Left ventricle myocardium superior (tissue), 1 donor: ENCODE measurements at places on chromosomes 4 and X. TPM values are rescaled to one million over a fixed set of nuclear protein-coding genes. Genes with fewer than 3 reads are reported as not detected.

Gene ITGB1BP2
- 88.6 TPM for total RNA-seq

Gene MAGEA4
- total RNA-seq: not detected

Gene GPC3
- total RNA-seq: 4.2 TPM

Gene PLP1
- 9.4 TPM for total RNA-seq

Gene FRMPD4
- total RNA-seq: 0.99 TPM

Gene NPY5R
- total RNA-seq: not detected

Gene CORIN
- 96.8 TPM for total RNA-seq

Gene IL15
- total RNA-seq: 1.7 TPM

Gene ARHGAP36
- total RNA-seq: not detected

Gene TRIM61
- 2.4 TPM for total RNA-seq

Gene TLL1
- 0.74 TPM for total RNA-seq

- no peak for DNase-seq
Observed at GRCh38 chr4:14892563-14892962, 109.7 kb upstream of the CPEB2 start.

DNA sequence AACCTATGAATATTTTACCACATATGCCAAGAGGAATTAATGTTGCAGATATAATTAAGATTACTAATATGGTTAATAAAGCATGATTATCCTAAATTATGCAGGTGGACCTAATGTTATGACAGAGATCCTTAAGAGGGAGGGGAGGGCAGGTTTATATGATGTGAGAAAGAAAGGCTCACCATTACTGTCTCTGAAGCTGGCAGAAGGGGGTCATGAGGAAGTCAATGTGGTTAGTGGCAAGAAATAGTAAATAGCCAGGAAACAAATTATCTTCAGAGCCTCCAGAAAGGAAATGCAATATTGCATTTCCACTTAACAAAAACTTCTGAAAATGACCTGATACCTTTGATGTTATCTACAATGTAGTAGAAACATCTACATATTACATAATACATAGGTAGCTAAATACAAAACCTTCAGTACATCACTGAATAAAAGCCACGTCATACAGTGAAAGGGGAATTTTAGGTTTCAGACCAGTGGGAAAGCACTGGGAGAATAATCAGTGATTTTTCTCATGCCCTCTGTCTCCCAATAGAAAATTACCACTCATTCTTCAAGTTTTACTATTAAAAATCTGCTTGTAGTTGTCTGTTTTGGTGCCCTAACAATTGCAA, 609.2 kb downstream of the SPOCK3 start:
- no peak for DNase-seq

DNA sequence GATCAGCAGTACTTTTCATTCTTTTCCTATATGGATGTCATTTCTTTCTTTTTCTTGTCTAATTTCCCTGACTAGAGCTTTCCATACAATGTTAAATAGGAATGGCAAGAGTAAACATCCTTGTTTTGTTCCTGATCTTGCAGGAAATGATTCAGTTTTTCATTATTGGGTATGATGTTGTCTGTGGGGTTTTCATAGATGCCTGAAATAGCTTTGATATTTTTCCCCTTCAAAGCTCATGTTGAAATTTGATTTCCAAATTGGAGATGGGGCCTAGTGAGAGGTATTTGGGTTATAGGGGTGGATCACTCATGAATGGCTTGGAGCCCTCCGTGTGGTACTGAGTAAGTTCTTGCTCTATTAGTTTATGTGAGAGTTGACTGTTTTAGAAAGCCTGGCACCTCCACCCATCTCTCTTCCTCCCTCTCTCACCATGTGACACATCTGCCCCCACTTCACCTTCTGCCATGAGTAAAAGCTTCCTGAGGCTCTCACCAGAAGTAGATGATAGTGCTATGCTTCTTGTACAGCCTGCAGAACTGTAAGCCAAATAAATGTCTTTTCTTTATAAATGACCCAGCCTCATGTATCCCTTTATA, 22.3 kb upstream of the VSIG1 start:
- DNase-seq: no peak

DNA sequence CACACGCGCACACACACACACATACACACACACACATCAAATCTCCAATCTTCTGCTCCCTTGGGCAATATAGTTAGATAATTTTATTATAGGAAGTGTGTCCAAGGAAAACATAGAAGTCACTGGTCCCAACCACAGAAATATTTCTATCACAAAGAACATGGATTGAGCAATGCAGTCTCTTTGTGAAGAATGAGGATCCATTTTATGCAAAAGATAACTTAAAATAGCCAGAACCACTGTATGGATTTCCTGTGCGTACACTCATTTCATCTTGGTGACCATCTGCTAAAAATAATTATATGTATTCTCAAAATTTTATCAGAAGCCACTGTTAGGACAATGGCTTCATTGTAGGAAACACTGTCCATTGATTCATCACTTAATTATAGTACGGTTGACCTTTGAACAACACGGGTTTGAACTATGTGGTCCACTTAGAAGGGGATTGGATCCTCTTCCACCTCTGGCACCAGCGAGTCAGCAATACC, 169.6 kb upstream of the MXRA5 start:
- no peak for DNase-seq

GRCh38 chr4:107733431-107733925, 13.4 kb upstream of the PAPSS1 start:
- no peak for DNase-seq

DNA sequence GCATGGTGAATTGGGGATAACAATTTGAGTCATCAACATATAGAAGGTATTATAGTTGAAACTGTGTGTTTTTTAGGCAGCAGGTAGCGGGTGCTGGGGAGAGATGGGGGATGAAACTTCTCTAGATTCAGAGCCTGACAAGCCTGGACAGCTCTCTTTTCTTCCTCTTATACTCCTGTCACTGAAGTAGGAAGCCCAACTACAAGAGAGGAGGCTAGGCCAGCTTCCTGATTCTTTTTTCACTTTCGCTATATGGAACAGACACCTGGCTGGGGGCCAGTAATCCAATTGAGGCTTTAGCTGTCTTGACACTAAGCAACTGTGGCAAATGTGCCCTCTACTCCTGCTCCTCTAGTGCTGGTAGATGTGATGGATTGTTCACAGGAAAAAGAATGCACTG, 69.2 kb downstream of the PHKA1 start:
- no peak for DNase-seq

DNA sequence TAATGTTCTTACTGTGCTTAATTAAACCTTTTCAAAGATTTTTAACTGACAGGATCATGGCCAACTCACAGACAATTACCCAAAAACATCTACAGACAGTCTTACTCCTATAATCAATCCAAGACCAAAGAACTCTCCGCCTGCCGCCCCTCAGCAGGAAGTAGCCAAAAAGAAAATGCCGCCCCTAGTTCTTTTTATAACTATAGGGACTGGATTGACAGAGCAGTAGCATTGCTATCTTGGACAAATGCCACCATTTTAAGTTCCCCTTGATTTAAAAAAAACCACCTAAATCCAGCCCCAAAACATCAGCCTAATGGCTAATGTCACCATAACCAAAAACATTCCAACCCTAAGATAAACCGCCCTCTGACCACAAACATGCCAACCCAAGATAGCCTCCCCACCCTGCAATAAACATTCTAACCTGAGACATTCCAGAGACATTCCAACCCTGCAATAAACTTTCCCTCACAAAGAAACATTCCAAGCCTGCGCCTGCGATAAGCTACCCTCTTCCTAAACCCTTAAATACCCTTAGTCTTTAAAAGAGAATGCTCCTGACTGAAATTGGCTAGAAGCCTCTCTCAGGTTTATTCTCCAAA, 77.0 kb downstream of the COQ2 start:
- DNase-seq: no peak

DNA sequence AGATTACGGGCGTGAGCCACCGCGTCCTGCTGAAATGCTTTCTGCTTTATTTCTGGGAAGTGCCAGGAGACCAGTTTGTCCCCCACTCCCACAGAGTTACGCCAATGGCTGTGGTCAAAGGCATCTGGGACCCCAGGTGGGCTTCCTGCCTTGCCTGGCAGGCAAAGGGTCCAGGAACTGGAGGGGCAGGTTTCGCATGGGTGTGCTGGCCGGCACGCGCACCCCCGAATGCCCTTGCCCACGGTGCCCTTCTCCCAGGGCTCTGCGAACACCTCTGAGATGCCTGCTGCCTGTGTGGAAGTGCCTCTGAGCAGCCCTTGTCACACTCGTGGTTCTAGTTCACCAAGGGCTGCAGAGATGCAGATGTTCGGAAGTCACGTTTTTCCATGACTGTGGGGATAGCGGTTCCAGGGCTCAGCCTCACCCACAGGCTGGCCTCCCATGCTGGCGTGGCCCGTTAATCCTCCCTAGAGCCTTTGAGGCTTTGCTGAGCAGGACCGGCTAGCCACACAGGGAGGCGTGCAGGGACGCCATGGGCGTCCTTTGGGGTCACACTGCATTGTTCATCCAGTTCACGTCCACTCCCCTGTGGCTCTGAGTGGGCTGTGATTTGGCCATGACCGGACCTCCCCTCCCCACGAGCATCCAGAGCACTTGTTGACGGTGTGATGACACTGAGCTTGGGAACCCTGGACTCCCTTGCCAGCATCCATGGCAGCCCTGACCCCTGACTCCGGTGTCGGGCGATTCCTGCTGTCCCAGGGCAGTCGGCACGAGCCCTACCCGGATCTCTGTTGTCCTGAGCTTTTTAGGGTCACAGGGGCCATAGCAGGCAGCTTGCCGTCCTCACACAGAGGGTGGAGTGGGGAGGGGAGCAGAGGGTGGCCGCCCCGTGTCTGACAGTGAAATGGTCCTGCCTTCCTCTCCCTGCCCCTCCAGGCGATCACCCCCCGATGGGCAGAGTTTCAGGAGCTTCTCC, 12.7 kb upstream of the ADD1 start:
- peak; percentile 18 for DNase-seq

DNA sequence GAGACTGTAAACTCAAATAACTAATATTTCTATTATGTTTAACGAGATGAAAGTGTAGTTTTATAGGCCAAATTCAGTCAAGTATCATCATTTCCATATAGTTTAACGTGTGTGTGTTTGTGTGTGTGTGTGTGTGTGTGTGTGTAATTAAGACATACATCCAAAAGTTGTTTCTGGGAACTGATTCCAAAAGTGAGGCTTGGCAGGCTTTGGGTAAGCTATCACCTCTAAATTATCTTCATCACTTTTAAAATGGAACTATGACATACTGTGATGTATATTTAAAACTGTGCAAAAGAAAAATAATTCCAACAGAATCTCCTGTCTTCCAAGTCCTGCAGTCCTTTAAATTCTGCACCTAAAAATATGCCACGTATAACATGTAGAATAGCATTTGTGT, 19.1 kb upstream of the SLC25A4 start:
- no peak for DNase-seq

DNA sequence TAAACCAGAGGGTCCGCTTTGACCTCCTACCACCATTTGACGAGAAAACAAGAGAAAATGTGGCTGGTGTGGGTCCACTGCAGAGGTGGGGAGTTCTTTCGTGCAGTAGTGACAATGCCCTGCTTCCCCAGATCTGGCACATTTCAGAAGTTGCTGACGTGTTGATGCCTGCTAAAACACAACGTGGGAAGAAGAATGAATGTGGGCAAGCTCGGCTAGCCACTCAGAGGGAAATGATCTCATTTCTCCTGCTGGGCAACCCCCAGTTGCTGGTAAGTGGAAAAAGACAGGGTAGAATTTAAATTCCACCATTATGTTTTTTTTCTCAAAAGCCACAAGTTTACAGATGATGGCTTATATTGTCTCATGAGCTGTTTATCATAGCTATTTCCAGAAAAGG, 77.9 kb downstream of the LUZP4 start:
- DNase-seq: no peak

- DNase-seq: no peak
Observed at GRCh38 chrX:132533409-132533808, 44.6 kb upstream of the MBNL3 start.

- DNase-seq: peak; percentile 74
Observed at GRCh38 chr4:112704991-112705845, 68.3 kb downstream of the LARP7 start.

DNA sequence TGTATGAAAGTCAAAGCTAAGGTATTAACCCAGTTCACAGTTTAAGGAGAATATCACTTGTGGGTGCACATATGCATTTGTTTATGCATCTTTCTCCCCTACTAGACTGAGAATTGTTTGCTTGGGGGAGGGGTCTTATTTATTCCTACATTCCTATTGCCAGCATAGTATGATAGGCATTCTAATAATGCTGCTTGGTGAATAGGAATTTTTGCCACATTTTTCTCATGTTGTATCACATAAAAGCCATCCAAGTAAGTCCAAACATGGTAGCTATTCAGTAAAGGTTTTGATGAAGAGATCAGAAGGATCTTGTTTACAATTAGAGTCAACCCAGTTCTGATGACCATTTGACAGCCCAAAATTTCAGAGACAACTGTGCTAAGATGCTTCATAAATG, 48.6 kb downstream of the ASB9 start:
- DNase-seq: no peak

- DNase-seq: peak; percentile 81
Observed at GRCh38 chrX:1246816-1247215, 21.8 kb upstream of the CSF2RA start.

DNA sequence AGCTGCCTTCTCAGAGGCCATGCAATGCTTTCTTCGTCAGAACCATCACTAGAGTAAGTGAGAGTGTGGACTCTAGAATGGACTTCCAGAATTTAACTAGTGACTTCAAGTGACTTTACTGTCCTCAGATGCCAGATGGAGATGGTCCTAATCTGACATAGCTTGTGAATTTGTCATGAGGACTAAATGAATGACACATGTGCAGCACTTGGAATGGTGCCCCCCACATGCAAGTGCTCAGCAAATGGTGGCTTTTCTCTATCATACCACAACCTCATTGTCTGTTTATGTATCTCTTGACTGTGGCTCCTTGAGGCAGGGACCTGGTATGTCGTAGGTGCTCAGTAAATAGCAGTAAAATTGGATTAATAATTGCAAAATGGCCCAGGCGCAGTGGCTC, 91.6 kb upstream of the STX18 start:
- DNase-seq: no peak

- DNase-seq: peak; percentile 22
Observed at GRCh38 chr4:3442460-3442958, 741 bp downstream of the HGFAC start.

DNA sequence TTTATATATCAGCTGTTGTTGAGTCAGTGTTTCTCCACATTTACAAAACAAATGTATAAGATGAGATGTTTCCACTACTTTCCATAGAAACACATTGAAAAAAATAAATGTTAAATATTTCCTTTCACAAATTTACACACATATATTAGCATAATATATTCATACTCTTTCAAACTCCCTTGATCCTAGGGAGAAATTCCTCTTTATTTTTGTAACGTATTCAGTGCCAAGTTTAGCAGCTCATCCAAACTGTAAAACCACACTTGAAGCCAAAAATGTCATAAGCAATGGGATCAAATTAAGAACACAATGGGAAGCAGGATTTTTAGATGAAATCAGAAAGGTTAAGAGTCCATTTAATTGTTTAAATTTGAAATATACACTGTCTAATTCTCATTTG, 381.1 kb upstream of the MAD2L1 start:
- DNase-seq: no peak
